ENCODE measurements at places on chromosomes 6 and 20.

GRCh38 chr6:118959903-118960302 is 24.9 kb upstream of the MCM9 start:
- no peak for DNase-seq

DNA sequence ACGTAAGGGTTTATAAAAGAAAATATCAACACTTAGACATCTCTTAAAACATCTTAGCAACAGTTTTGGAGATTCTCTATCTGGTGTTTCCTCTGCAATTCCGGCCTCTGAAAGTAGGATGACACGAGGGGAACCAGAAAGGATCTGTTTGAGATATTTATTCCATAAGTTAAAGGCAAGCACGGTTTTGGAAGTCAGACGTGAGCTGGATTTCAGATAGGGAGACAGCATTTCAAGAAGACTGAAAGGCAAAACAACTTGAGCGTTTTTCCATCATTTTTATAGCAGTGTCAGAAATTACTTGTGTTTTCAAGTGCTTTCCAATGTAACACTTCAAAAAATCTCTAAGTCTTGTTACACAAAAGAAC is 52.9 kb upstream of the BTN3A2 start:
- peak; percentile 70 for DNase-seq

DNA sequence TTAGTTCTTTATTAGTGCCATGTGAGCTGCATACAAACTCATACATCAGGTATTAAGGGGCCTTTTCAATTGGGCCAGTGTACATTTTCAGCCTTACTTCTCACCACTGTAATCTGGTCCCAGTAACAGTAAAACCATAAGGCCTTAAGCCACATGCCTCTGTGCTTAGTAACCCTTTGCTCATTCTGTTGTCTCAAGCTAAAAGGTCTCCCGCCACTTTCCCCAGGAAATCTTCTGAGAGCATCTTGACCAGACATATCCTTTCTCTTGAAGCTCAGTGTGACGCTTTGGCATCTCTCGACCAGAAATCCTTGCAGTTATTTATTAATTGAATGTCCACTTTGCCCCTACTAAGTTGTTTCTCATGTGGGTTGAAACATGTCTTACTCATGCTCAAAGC is 68.0 kb downstream of the CYP39A1 start:
- no peak for DNase-seq

GRCh38 chr6:44926556-44926955 is 401.6 kb upstream of the RUNX2 start:
- no peak for DNase-seq

DNA sequence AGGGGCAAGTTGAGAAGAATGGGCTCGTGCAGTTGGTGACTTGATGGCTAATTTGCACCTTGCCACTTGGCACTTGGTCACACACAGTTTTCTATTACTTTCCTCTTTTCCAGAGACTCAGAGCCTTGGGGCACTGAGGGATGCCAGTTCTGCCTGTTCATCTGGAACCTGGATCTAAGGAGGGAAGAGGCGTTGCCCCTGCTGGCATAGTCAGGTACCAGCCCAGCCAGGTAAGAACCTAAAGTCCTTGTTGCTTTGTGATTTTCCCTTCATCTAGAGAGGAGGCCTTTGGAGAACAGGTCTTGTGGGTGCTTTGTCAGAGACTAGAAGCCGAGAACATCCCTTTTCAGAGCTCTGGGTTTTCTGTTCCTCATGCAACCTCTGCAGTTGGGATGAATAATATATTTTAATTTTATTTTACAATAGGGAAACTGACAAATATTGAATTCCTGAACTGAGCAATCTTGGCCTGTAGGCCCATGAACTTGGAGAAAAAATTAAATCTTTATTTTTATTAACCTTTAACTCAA is 11.4 kb downstream of the SYTL3 start:
- DNase-seq, result no peak

DNA sequence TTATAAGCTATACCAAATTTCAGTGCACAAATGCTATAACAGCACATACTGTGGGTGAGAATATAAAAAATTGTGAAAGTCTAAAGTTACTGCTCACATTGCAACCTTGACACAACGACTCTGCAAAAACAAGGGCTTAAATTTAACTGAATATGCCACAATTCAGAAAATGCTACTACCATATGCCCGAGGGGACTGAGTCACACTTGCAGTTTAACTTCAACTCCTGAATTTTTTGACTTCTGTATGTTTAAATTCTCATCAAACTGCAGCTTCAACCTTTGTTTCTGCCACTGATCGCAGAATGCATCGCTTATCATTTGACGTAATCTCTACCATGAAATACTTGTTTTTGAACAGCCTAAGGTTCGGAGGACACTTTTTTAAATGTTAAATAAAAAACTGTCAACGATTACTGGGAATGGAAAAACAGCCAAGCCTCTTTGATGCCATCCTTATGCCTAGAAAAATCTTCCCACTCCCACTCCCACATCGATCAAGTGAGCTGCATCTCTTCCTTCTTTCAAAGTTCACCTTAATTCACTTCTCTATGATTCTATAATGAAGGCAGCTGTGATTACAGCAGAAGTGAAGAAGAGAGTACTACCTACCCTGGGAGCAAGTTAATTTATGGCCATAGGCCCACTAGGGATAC is 136.5 kb downstream of the ATXN1 start:
- DNase-seq, result no peak

- no peak for DNase-seq
Observed at GRCh38 chr20:41413169-41413568, 46.6 kb upstream of the EMILIN3 start.

GRCh38 chr6:6987749-6988148 is 120.0 kb upstream of the RREB1 start:
- no peak for DNase-seq

DNA sequence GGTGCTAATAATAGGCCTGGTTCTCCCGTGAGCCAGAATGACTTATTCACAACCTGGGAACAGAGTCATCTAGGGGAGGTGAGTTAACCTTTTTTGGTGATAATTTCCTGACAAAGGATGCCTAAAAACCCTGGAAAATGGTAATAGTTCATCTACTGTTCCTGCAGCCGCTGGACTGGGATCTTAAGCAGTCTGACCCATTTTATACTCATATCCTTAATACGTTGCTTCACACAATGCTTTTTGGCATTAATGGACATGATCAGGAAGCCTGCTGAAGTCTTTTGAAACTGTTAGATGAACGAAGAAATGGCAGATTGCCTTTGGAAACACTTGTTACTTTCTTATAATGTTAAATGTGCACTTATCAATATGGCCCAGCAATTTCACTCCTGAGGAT is 81.9 kb upstream of the BMP2 start:
- no peak for DNase-seq

Measured in eye (tissue), 1 donor.